ENCODE measurements at places on chromosomes 5 and 9.

DNA sequence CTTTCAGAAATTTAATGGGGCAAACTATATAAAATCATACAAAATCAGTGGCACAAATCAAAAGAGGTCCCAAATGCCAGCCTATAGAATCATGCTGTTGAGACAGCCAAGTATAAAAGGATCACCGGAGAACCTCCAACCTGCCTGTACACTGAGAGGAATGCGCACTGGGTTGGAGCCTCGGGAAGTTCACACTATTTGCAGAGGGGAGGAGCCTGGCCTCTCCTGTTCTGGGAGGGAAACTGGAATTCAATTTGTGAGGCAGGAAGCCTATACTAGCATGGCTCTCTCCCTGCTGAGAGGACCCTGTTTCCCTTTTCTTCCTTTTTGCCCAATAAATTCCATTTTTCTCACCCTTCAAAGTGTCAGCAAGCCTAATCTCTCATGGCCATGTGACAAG lies 406.0 kb downstream of the HINT1 start:
- DNase-seq = no peak

DNA sequence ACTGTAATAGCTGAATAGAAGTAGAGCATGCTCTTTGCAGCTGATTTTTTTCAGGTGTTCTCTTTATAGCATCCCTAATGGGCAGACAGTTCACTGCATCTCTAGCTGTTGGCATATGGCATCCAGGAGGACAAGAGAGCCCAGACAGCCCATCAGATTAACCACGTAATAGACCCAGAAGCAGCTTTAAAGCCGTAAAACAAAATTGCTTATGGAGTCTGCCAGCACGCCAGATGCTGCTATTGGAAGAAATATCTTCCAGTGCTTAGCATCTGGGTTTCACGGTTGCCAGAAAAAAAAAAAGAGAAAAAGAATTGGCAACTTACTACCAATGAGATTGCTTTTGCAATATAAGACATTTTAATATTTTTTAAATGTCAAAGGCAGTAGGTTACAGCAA lies 869.4 kb upstream of the NUDT12 start:
- no peak for DNase-seq

DNA sequence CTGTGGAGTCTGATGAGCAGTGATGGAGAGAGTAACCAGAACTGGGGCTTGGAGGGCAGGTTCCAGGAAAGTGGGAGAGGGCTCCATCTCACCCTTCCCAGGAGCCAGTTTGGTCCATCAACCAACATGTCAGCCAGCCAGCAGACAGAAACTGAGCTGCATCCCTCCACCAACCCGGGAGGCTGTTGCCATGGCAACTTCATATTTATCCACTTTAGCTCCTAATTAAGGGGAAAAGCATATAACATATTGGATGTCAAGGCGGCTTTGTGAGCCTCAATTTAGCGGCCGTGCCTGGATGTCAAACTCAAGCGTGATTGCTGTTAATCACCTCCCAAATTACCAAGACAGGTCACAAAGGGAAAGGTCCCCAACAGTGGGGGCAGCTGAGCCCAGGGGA lies 81.5 kb upstream of the ARAP3 start:
- DNase-seq = no peak

- DNase-seq = no peak
Measured at GRCh38 chr9:133342570-133342969, 5.4 kb downstream of the MED22 start.

DNA sequence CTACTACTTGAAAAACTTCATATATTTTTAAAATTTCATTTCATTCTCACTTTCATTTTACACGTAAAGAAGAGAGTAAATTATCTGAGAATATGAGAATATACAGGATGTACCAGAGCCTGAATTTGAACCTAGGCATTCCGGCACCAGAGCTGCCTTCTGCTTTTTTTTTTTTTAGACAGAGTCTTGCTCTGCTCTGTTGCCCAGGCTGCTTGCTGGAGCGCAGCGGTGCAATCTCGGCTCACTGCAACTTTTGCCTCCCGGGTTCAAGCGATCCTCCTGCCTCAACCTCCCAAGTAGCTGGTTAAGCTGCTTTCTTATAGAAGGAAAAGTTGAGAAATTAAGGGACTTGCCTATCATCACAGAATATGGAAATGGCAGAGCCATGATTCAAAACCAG lies 540.1 kb downstream of the EBF1 start:
- no peak for DNase-seq
